ENCODE measurements at places on chromosomes 16 and 17. TPM values are rescaled to one million over a fixed set of nuclear protein-coding genes. Genes with fewer than 3 reads are reported as not detected.

The TEKT1 gene
- not detected for total RNA-seq

The SRCIN1 gene
- total RNA-seq = 2.8 TPM

The MFAP4 gene
- not detected for total RNA-seq

The GRIN2A gene
- not detected for total RNA-seq

The SLC2A4 gene
- not detected for total RNA-seq

The DBF4B gene
- total RNA-seq = 12.9 TPM

The CCDC200 gene
- not detected for total RNA-seq

The PRDM7 gene
- total RNA-seq = not detected

The ABHD15 gene
- 14.0 TPM for total RNA-seq

The RAC3 gene
- 19.0 TPM for total RNA-seq

The CDH16 gene
- total RNA-seq = not detected

The STH gene
- total RNA-seq = not detected

The TOM1L1 gene
- total RNA-seq = 108 TPM

DNA sequence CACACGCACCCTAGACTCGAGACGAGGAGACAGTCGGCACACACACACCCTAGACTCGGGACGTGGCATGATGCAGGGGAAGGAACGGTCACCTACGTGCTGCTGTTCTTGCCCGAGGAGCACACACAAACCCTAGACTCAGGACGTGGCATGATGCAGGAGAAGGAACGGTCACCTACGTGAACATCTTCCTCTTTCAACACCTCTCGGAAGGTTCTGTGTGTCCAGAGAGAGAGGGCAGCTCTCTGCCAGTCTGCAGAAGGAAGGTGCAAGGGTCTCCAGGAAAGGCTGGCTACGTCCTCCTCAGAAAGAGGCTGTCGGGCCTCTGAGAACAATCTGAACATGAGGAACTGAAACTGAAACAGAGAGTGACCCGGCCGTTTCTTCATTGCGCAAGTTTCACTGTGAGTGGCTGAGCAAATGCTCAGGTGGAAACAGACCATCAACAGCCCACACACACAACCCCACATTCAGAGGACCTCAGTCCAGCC is 43.4 kb downstream of the ZNF276 start:
- no peak for DNase-seq

DNA sequence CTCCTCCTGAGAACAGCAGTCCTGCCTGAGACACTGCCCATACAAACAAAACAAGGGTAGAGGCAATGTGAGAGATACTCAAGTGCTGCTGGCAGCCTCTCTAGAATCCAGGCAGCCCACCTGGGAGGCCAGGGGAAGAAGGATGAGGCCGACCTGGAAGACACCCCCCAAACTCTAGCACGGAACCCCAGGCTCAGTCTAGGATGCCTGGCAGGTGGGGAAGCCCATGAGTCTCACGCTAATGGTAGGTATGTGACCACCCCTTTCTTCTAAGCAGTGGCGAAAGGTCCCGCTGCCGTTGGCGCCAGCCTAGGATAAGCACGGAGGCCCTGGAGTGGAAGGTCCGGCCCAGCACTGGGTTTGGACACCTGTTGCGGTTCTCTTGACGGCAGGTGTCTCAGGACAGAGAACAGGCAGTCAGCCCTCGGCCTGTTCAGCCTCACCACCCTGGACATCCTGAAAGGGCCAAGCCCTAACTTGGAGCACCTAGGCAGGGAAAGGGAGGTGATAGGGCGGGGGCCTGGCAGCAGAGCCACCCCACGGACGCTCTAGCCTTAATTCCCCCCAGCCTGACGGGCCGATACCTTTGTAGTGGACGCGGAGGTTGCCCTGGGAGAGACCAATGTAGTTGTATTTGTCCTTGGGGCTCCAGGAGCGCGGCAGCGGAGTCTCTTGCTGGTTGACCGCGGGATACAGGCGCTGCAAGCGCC is 487 bp downstream of the RANBP10 start:
- no peak for DNase-seq

- no peak for DNase-seq
Measured at GRCh38 chr17:74271281-74271680, 2.8 kb upstream of the DNAI2 start.

- DNase-seq = peak; percentile 72
Measured at GRCh38 chr16:89574681-89575246, 794 bp upstream of the CPNE7 start.

GRCh38 chr16:79950932-79951719 is 350.6 kb upstream of the MAF start:
- no peak for DNase-seq

DNA sequence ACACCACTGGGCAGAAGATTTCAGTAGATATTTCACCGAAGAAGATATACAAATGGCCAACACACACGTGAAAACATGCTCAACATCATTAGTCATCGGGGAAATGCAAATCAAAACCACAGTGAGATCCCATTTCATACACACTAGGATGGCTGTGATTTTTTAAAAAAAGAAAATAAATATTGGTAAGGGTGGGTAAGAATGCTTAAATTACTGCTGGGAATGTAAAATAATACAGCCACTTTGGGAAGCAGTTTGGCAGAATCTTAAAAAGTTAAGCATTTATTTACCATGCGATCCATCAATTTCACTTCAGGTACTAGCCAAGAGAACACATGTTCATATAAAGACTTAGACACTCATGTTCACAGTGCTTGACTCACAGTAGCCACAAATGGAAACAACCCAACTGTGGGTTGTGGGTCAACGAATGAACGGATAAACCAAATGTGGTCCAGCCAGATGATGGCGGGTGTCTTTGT is 6.5 kb upstream of the C16orf74 start:
- DNase-seq = no peak

GRCh38 chr17:41811549-41812380 is at the start of gene P3H4:
TSS of gene P3H4 (minus strand) at chr17:41811949. CDS start at chr17:41811915, 34 bp downstream.
- peak; percentile 71 for DNase-seq

DNA sequence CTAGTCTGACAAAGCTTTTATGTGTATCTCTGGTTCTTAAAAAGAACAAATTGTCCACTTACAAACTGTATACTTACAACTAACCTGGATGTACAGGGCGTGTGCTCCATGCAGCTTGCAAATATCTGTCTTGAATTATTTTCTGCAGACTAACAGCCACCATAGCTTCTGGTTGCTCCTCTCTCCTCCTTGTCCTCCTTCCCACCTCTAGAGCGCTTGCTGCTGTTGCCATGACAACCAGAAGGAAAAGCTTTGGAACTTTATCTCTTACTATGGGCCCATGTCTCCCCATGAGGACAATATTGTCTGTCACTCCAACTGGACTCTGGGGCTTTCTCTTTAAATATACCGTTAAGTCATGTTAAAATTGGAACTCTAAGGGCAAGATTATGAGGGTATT is 71.5 kb upstream of the DHX40 start:
- DNase-seq = no peak

- no peak for DNase-seq
Measured at GRCh38 chr17:55776271-55776670, 25.4 kb downstream of the PCTP start.

GRCh38 chr17:36183001-36183971 is 6.8 kb upstream of the TBC1D3B start:
- peak; percentile 57 for DNase-seq

DNA sequence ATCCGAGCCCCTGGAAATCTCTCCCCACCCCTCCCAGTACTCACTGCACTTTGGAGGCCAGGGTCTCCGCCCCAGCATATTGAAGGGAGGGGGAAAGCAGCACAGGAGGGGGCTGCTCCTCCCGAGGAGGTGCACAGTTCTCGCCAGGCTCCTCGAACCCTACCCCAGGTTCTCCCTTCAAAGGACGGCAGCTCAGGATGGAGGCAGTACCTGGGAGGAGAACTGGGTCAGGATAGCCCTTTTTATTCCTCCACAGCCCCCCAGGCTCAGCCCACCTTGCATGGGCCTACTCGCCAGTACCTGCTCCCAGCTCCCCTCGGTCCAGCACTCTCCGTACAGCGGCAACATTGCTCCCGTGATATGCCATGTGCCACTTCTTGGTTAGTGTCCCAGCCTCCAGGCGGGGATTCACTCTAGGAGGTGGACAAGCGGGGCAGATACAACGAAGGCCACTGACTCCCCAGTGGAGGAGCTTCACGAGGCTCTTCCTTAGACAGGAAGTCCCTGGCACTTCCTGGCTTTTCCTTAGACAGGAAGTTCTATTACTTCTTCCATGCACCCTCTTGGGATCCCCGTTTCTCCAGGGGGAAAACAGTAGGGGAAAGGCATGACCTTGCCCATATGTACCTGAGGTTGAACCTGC is 2.1 kb upstream of the GPS2 start:
- DNase-seq = no peak

- no peak for DNase-seq
Measured at GRCh38 chr17:42697108-42697811, 14.9 kb downstream of the CNTNAP1 start.

DNA sequence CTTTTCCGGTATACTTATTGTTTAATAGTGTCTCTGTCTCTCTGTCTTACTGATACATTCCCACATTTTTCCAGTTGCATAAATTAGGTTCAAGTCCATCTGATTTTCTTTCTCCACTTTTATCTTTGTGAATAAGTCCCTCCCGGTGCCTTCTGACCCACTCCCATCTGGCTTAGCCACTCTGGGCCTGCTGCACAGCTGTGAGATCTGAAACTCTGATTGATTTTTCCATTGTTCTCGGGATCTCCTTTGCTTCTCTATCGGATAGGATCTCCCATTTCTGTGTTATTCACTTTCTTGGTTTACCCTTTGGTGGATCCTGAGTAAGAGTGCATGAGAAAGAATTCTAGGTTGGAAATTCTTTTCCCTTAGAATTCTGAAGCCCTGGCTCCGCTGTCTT is 8.6 kb downstream of the UTP4 start:
- DNase-seq = no peak

- no peak for DNase-seq
Measured at GRCh38 chr17:64449545-64449944, 630 bp downstream of the MILR1 start.

DNA sequence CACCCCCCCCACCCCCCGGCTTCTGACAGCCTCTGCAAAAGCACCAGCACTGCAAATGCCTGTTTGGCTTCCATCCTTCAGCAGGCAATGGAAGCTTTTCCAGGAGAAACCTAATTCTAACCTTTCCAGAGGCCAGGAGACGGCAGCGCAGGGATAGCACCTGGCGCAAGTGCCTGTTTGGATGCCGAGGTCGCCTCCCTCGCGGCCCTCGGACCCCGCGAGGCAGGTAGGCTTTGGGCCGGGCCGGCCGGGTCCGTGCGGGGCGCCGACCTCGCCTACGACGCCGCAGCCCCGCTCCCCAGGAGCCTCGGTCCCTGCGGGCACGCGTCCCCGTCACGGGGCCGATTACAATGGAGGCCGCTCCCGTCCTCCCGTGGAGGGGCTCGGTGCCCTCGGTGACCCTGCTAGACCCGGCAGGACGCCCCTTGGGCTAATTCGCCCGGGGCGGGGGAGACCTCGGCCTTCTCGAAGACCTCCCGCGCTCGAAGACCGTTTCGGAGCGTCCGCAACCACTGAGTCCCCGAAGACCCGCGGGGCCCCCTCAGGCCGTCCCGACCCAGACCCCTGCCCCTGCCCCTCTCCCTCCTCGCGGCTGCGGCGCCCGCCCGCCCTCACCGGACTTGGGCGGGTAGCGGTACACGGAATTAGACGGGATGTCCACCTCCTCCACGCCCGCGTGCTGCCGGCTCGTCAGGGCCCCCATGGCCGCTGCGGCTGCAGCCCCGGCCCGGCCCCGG is 587 bp downstream of the RNF157 start:
- no peak for DNase-seq

DNA sequence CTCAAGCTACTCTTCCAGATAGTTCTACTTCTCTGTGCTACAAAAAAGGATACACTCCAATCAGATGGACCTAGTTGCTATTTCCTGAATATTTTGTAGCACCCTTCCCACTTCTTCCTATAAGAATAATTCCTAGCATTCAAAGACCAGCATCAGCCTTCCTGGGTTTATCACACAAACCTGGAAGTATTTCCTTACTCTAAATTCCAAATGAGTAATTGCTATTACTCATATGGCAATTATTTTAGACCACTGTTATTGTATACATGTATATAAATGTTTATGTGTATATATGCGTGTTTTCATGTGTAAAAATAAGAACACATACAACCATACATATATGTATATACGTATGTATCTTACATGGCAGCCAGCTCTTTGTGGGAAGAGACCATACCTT is 130.6 kb downstream of the MYO1D start:
- no peak for DNase-seq

DNA sequence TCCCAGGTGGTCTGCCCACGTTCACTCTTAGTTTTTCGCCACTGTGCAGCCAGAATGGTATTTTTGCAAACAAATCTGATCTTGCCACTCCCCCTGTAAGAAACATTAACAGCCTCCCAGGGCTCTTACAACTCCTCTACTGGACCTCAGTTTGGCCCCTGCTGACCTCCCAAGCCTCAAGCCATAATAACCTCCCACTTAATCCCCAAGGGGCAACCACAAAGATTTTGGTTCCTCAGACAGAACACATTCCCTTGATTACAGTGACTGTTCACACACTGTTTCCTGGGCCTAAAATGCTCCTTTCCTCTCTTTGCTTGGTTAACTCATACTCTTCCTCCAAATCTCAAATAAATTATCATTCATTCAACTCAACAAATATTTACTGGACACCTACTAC is 21.5 kb upstream of the CD300E start:
- no peak for DNase-seq

- peak; percentile 33 for DNase-seq
Measured at GRCh38 chr17:34499576-34499975, 79.8 kb upstream of the TMEM132E start.

DNA sequence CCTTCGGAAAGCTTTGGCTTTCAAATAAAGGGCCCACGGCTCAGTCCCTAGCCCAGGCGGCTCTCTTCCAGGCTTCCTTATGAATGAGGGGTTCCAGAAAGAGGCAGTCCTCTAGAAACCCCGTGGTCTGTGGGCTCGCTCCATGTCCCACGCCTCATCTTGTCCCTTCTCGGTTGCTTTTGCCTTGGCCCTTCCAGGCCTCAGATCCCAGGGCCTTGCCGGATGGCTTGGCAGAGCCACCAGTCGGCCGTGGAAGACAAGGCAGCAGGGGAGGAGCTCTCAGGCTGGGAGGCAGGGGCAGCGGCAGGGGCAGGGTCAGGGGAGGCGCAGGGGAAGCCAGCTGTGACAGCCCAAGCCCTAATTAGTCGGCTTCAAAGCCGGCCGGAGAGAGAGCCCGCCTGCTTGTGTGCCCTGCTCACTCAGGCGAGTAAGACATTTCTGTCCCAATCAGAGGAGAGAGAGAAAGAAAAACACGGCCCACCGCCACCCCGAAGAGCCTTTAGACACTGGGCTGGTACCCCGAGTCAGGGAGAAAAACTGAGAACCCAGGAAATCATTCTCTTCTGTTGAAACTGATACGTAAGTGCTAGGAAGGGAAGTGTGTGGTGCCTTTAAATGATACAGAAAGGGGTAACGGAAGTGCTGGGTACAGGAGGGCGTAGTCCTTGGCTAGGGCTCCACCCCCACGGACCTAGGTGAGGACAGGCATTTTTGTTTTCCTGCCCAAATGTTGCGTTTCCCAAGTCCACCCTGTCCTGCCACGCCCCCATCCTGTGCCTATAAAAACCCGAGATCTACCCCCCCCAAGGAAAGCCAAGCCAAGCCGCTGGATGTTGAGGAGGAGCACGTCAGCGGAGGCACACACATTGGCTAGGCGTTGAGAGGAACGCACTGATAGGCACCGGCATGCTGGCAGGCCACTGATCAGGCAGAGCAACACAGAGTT is 27.8 kb upstream of the MEIOC start:
- DNase-seq = no peak

GRCh38 chr16:14028202-14028601 is 42.9 kb upstream of the MRTFB start:
- no peak for DNase-seq

- DNase-seq = no peak
Measured at GRCh38 chr17:3622977-3623594, 13.0 kb downstream of the SHPK start.

- DNase-seq = no peak
Measured at GRCh38 chr16:85908444-85908843, 9.5 kb downstream of the IRF8 start.

GRCh38 chr16:67914758-67915495 is 16.7 kb downstream of the CTRL start:
- DNase-seq = no peak

Measured in NCI-H460 (cell line).